ENCODE measurements at places on chromosomes 2 and 18.

DNA sequence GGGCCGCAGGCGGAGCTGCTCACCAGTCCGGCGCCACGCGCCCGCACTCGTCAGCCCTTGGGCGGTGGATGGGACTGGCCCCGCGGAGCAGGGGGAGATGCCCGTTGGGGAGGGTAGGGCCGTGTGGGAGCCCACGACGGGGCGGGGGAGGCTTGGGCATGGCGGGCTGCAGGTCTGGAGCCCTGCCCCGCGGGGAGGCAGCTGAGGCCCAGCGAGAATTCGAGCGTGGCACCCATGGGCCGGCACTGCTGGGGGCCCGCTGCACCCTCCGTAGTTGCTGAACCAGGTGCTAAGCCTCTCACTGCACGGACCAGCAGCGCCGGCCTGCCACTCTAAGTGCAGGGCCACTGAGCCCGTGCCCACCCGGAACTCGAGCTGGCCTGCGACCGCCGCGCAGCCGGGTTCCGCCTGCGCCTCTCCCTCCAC lies 182.4 kb upstream of the ERBB4 start:
- DNase-seq: no peak
- H3K27me3 ChIP-seq: no peaks in the 10 kb centered on the region
- no peaks in the 10 kb centered on the region for H3K4me1 ChIP-seq
- no peak overlapping the region for H3K27ac ChIP-seq
- no peaks in the 10 kb centered on the region for H3K36me3 ChIP-seq

DNA sequence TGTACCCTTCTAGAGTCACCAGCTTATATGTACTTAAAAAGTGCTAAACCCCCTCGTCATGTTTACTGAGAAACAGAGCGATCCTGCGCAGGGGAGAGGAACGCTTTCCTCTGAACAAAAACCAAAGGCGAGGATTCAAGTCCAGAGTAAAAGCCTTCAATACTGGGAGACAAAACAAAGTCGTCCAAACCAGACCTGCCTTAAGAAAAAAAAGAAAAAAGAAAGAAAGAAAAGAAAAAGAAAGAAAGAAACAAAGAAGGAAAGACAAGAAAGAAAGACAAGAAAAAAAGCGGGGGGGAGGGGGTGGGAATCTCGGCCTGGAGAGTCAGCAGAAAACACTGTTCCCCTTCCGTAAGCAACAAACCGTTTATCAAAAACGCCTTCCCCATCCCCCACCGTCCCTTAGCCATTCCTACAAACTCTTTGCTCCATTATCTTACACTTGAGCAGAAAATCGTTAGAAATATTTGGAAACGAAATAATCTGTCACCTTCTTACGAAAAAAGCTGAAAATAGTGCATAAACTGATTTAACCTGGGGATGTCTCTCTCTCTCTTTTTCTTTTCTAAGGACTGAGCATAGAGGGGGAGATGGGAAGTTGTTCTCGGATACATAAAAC lies 3.3 kb downstream of the PTGR3 start:
- peaks cover 16% of the 10 kb centered on the region for H3K36me3 ChIP-seq
- H3K4me3 ChIP-seq: no peak overlapping the region
- H3K27me3 ChIP-seq: no peaks in the 10 kb centered on the region

DNA sequence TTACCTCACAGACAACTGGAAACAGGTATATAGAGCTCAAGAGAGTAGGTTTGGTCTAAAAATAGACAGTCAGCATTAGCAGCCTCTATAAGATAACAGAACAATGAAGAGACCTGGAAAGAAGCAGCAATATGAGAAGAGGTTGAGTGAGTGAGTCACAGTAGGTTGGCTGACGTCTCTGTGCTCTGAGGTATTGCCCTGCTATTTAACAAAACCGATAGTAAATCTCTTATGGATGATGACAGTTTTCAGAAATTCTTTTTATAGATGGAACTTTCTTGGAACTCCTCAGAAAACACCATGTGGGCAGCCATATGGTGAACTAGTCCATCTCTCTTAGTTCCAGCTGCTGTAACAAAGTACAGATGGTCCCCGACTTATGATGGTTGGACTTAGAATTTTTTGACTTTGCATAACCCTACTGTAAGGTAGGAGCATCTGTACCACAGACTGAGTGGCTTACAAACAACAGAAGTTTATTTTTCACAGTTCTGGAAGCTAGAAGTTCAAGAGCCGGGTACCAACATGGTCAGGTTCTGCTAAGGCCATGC lies 123.5 kb downstream of the MBD2 start:
- H3K36me3 ChIP-seq: no peaks in the 10 kb centered on the region
- no peaks in the 10 kb centered on the region for H3K27me3 ChIP-seq
- DNase-seq: no peak
- no peak overlapping the region for H3K4me3 ChIP-seq
- no peak overlapping the region for H3K27ac ChIP-seq
- H3K4me1 ChIP-seq: no peaks in the 10 kb centered on the region

DNA sequence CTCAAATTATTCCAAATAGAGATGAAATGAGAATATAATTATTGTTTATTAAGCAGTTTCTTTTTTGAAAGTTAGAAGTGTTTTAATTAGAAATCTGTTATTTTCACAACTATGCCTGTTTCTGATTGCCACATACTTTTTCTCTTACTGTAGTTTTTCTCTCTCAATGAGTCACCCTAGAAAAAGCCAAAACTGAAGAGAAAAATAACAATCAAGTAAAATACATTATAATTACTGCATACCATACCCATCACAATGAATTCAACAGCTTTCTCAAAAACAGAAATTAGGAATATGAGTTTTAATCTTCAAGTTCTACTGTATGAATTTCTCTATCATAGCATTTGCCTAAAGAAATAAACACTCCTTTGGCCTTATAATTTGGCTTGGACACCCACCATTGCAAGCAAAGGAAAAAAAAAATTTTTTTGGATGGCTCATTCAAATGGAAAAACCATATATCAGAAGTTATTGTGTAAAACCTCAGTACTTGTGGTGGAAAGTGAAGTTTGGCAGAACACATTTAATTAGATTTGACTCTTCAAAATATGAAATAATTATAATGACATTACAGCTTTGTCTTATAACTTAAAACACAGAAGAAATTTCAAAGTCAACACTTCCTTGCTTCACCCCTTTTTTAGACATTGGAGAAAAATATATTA lies 138.5 kb downstream of the DYM start:
- H3K27me3 ChIP-seq: no peaks in the 10 kb centered on the region
- no peak for DNase-seq
- H3K4me1 ChIP-seq: no peaks in the 10 kb centered on the region
- H3K36me3 ChIP-seq: no peaks in the 10 kb centered on the region

DNA sequence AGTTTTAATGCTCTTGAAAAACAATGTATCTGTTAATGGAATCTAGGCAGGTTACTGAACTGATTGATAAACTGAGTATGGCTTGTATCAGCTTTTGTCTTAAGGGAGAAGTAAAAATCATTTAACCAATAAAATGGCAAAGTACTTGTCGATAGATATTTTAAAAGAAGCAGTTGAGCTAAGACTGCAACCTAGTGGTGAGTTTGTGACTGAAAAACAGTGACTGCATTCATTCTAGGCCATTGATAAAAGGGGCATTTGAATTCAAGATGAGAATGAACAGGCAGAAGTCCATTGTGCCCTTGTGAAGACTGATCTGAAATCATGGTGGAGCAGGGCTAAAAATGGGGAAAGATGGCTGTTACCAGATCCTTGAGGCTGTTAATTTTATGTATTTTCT lies 59.4 kb upstream of the MSTN start:
- no peak for DNase-seq
- H3K27ac ChIP-seq: no peak overlapping the region
- H3K36me3 ChIP-seq: no peaks in the 10 kb centered on the region
- H3K4me1 ChIP-seq: no peaks in the 10 kb centered on the region

GRCh38 chr2:112534826-112535225 lies 7.4 kb upstream of the POLR1B start:
- H3K4me3 ChIP-seq: no peak overlapping the region
- no peaks in the 10 kb centered on the region for H3K27me3 ChIP-seq
- peaks cover 40% of the 10 kb centered on the region for H3K36me3 ChIP-seq
- DNase-seq: no peak
- no peak overlapping the region for H3K27ac ChIP-seq

DNA sequence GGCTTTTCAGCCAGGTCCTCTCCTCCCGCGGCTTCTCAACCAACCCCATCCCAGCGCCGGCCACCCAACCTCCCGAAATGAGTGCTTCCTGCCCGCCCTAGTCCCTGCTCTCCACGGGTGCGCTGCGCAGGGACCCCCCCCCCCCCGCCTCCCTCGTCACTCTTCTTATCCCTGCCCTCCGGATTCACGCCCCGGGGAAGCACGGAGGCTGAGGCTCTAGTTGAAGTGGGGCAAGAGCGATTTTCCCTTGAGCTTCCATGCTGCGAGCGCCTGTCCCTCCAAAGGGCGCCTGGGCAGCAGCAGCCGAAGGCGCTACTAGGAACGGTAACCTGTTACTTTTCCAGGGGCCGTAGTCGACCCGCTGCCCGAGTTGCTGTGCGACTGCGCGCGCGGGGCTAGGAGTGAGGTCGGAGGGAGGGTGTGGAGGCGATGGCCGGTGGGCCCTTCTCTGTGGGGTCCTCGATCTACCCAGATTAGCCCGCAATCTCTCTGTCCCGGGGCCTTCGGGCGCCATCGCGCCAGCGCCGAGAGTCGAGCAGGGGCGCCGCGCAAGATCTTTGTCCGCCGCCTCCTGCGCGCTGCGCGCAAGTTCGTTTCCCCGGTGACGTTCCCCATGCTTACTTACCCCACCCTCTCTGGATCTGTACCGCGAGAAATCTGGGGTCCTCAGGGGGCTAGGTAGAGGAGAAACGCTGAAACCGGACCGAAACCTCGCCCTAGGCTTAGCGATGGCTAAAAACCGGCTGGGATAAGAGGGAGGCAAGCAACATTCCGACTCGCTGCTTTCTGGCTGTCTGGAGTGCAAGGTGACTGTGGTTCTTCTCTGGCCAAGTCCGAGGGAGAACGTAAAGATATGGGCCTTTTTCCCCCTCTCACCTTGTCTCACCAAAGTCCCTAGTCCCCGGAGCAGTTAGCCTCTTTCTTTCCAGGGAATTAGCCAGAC lies 677 bp downstream of the GAD1 start:
- no peaks in the 10 kb centered on the region for H3K36me3 ChIP-seq
- H3K4me1 ChIP-seq: peaks cover 19% of the 10 kb centered on the region
- H3K27ac ChIP-seq: no peak overlapping the region
